Stimulated activated CD4-positive, alpha-beta T cell treated with anti-CD3 and anti-CD28 coated beads, TNF-alpha, amount 100 ng/mL, for 1 hour (primary cell): ENCODE measurements at places on chromosomes 11 and 22.

- no peak for DNase-seq
Measured at GRCh38 chr11:46906609-46907041, 11.7 kb downstream of the LRP4 start.

- DNase-seq: no peak
Measured at GRCh38 chr22:49670456-49671330, 157.0 kb downstream of the BRD1 start.

DNA sequence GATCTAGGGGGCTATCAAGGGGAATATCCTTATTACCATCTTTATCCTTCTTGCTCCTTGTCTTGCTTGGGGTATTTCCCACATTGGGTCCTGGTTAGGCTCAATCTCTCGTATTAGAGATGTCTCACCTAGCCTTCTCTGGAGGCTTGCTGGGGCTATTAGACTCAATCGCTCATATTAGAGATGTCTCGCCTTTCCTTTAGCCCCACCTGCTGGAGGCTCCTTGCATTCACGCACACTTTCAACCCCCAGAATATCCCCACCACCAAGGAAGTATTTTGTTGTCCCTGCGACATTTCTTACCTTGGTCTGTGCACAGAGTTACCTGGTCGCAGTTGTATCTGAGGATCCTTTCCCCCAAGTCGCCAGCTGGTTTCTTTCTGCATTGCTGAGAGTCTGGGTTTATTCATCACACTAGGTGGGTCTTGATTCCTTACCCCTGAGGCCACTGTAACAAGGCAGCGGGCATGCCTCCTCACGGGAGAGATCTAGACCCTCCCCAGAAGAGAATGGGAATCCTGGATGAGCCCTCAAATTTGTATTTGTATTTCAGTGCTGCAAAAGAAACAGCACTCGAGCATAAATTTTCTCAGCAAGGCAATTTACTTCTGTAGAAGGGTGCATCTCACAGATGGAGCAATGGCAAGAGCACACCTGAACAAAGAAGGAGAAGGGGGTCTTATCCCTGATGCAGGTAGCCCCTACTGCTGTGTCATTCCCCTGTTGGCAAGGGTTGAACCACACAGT lies 15.9 kb upstream of the HYLS1 start:
- DNase-seq: no peak

DNA sequence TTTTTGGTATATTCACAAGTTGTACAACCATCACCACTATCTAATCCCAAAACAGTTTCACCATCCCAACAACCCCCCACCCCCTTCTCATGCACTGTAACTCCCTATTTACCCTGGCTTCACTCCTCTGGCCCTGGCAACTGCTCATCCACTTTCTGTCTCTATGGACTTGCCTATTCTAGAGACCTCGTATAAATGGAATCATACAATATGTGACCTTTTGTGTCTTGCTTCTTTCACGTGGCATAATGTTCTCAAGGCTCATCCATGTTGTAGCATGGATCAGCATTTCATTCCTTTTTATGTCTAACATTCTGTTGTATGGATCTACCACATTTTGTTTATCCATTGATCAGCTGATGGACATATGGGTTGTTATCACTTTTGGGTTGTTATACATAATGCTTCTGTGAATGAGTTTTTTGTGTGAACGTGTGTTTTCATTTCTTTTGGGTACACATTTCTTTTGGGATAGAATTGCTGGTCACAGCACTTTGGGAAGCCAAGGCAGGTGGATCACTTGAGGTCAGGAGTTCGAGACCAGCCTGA lies 46.1 kb downstream of the GDPD5 start:
- no peak for DNase-seq

DNA sequence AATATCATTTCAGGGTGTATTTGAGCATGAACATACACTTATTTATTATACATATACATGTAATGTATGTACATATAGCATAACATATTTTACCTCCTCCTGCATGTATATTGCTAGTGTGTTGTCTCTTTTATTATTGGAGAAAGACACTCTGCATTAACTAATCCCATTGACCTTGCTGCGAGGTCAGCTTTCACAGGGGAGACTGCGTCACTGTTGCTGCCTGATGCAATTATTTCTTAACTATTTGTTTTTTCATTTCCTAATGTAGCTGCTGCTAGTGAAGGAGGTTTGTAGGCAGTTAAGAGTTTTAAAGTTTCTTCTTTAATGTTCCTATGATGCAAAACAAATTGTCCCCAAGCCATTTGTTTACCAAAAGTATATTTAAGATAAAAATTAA lies 185.4 kb upstream of the CNTN5 start:
- no peak for DNase-seq

GRCh38 chr11:69292221-69292648 lies 1.7 kb upstream of the MYEOV start:
- no peak for DNase-seq

DNA sequence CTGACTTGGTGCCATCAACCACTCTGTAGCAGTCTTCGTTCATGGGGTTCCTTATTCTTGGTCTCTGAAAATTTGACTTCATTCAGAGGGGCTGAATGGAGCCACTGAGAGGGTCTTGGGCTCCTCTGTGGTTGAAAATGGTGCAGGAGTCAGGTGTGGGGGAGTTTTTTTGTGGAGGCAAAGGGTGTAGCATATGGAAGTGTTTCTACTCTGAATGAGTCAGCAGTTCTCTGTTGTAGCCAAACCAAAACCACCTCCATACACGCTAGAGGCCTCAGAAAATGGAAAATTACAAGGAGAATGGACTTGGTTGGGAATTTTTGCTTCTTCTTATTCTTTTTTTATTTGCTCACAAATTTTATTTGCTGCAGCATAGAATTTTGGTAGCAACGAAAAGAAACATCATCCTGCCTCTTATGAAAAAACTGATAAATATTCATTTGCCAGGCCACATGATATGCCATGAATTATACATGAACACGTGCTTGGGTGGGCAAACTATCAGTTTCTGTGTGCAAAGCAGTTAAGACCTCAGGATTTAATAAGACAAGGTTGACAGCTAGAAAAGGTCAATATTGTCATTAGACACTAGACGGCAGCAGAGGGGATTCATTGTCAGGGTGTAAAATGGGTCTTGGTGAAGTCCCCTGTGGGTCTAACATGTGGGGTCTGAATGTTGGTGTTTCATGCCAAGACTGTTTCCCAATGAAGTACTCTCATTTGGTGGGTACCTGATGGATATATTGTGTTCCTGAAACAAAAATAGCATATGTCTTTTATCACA lies 111.7 kb downstream of the MYO18B start:
- no peak for DNase-seq

- DNase-seq: no peak
Measured at GRCh38 chr11:93498161-93498560, 45.0 kb downstream of the SMCO4 start.
